ENCODE measurements at places on chromosomes 6 and 20.
A peak's percentile ranks its signal among the peaks of the same experiment; 100 is the strongest.

DNA sequence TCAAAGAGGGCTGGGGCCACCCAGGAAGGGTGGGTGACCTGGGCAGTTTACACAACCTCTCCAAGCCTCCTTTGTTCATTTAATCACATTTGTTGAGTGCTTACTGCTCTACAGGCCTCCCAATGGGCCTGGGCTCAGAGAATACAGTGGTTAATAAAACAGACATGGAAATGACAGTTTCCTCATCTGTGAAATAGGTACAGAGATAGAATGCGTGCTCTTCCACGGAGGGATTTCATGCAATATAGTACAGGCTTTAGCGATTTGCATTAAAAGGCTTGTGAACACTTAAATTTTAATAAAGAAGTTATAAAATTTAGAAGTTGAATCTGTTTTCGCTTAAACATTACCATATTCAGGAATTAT is 802 bp upstream of the FERMT1 start:
- DNase-seq: no peak

GRCh38 chr6:137766596-137767370 is 100.3 kb upstream of the TNFAIP3 start:
- no peak for DNase-seq

GRCh38 chr6:152701863-152702401 is 4.2 kb downstream of the MYCT1 start:
- DNase-seq: no peak

- DNase-seq: no peak
Measured at GRCh38 chr6:63572747-63573075, 431 bp downstream of the LOC128125822 start.

- DNase-seq: peak; percentile 31
Measured at GRCh38 chr6:41536795-41537758, 9.1 kb upstream of the FOXP4 start.

DNA sequence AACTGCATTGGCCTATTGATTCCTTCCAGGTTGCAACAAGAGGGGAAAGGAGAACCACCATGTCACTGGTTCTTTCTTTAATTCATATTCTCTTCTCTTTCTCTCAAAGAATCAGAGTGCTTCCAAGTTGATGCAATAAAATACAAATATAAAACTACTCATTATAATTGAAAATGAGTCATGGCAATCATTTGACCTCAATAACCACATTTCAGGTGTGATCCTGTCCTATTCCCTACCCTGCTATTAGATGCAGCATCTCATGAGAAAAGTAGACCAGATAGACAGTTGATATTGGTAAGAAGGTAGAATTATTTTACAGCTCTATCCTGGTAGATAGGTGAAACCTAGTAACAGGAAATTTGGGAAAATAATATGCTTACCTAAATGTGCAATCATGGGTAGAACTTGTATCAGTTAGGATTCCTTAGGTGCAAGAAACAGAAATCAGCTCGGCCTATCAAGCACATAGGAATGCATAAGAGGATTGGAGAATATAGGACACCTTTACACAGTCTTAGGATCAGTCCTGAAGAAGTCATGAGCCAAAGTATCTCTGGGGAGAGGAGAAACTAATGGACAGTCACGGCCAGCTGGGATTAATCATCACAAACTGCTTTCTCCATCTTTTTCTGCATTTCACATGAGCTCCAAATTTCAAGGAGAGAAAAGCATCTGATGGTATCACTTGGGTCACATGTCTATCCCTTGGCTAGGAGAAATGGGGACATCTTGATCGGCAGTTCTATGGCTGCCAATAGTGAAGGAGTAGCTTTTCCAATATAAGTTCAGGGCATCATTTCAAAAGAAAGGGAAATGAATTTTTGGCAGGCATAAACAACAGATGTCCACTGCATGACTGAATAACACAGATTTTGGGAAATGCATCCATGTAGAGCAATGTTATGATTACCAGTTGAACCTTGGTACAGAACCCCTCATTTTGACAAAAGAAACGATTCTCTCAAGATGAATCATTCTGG is 19.3 kb upstream of the RNF146 start:
- DNase-seq: no peak

- DNase-seq: no peak
Measured at GRCh38 chr6:129599467-129599866, 110.5 kb downstream of the ARHGAP18 start.

DNA sequence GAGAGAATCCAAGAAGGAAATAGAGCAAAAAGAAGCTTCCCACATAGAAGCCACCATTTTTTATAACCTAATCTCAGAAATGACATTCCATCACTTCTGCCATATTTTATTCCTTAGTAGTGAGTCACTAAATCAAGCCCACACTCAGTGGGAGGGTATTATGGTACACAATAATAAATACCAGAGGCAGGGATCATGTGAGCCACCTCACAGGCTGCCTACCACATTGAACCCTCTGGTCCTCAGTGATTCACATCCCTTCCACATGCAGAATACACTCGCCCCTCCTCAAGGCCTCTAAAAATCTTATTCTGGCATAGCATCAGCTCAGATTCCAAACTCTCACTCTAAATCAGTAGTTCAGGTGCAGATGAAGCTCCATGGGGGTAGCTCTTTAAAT is 49.4 kb downstream of the TMC2 start:
- DNase-seq: no peak

GRCh38 chr20:45500022-45500421 is 15.4 kb downstream of the SPINT3 start:
- DNase-seq: no peak

- DNase-seq: no peak
Measured at GRCh38 chr6:139335447-139336210, 38.8 kb downstream of the CITED2 start.

- DNase-seq: no peak
Measured at GRCh38 chr6:25309886-25310285, 30.7 kb downstream of the CARMIL1 start.

- DNase-seq: no peak
Measured at GRCh38 chr6:82988930-82989351, 76.7 kb downstream of the UBE3D start.

DNA sequence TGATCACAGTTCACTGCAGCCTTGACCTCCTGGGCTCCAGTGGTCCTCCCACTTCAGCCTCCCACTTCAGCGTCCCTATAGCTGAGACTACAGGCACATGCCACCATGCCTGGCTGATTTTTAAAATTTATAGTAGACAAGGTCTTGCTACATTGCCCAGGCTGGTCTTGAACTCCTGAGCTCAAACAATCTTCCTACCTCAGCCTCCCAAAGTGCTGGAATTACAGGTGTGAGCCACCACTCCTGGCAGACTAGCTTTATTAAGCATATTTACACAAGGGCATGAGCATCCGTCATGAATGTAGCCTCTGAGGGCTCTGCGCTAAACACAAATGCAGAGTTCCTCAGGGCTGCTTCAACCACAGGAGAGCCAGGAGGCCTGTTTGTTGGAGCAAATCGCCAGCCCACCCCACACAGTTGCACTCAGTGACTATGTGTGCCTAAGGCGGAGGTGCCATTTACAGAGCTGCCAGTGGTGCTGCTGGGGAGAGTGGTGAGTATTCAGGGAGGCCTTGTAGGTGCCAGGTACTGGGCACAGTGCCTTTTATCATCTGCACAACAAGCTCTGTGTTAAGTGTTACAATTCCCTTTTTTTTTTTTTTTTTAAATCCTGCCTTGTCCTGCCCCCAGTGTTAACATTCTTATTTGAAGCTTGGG is 78.2 kb downstream of the PSMG4 start:
- DNase-seq: no peak

All from CD4-positive, alpha-beta T cell treated with Interleukin-15 for 1 hour (primary cell).